ENCODE measurements at places on chromosomes 5 and 9.

- no peak for DNase-seq
These were observed 55.2 kb downstream of the GRIN3A start for GRCh38 chr9:101683236-101683635.

- no peak for DNase-seq
These were observed 2.3 kb downstream of the TYRP1 start for GRCh38 chr9:12695474-12695873.

- DNase-seq: no peak
These were observed 175.2 kb downstream of the FBXL17 start for GRCh38 chr5:108206707-108207106.

- no peak for DNase-seq
These were observed 27.2 kb upstream of the MED10 start for GRCh38 chr5:6405591-6405990.

DNA sequence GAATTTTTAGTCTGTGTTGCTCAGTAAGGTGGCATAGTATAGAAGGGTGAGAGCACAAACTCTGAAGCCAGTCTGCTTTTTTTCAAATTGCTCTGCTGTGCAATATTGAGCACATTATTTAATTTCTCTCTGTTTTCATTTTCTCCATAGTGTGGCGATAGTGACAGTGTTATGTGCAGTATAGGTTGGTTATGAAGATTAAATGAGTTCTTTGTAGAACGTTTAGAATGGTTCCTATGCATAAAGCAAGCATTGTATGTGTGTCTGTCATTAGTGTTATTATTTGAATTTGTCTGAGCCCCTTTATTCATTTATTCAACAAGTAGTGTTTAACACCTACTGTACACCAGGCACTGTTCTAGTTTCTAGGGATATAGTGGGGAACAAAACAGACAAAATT, 9.2 kb downstream of the PRR16 start:
- DNase-seq: no peak

DNA sequence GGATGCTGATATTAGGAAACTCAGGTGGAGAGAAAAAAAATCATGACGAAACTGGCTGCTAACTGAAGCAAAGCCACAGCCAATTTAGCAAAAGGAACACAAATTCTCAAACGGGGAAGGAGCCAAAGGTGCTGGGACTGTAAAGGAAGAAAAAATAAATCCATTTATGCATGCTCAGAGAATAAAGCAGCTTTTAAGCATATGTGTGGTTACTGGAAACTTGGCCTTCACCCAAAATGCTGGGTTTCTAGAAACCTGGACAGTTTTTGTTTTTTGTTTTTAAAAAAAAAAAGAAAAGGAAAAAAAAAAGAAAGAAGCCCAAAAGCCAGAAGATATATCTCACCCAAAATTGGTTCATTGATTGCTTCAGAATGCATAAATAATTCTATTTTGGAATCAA, 8.0 kb downstream of the WHRN start:
- DNase-seq: no peak

- no peak for DNase-seq
These were observed 233.7 kb downstream of the ENC1 start for GRCh38 chr5:74406844-74407243.

- DNase-seq: no peak
These were observed 197.3 kb downstream of the BNC2 start for GRCh38 chr9:16673171-16673570.

GRCh38 chr9:2570615-2571479, 50.7 kb upstream of the VLDLR start:
- no peak for DNase-seq

GRCh38 chr5:2877522-2877921, 126.0 kb upstream of the IRX2 start:
- DNase-seq: no peak

DNA sequence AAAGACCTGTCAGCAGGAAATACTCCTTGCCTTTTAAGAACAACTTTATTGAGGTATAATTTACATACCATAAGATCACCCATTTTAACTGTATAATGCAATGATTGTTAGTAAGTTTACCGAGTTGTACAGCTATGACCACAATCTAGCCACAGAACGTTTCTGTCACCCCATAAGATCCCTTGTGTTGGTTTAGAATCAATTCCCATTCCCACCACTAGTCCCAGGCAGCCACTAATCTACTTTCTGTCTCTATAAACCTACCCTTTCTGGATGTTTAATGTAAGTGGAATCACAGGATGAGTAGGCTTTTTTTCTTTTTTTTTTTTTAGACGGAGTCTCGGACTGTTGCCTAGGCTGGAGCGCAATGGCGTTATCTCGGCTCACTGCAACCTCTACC, 4.4 kb downstream of the GPR107 start:
- DNase-seq: no peak
